ENCODE measurements at places on chromosomes 2 and 18. TPM values are rescaled to one million over a fixed set of nuclear protein-coding genes. Genes with fewer than 3 reads are reported as not detected.

FBXO36 gene
- 3.3 TPM for total RNA-seq

ANKRD30BL gene
- not detected for total RNA-seq

GBX2 gene
- under 0.01 TPM for total RNA-seq

GLI2 gene
- total RNA-seq, result 2.6 TPM

HOXD8 gene
- 10.0 TPM for total RNA-seq

BOK gene
- total RNA-seq, result 11.4 TPM

TIA1 gene
- total RNA-seq, result 58.4 TPM

MRPL33 gene
- total RNA-seq, result 69.8 TPM

FABP1 gene
- not detected for total RNA-seq

TWIST2 gene
- 113 TPM for total RNA-seq

CHRNA1 gene
- under 0.01 TPM for total RNA-seq

YES1 gene
- total RNA-seq, result 81.9 TPM

NPAS2 gene
- 12.9 TPM for total RNA-seq
